ENCODE measurements at places on chromosomes 13 and 19. TPM values are rescaled to one million over a fixed set of nuclear protein-coding genes. Genes with fewer than 3 reads are reported as not detected.

Gene ATF5
- 13.8 TPM for total RNA-seq

Gene C19orf81
- total RNA-seq: 5.2 TPM

Gene CCL25
- not detected for total RNA-seq

DNA sequence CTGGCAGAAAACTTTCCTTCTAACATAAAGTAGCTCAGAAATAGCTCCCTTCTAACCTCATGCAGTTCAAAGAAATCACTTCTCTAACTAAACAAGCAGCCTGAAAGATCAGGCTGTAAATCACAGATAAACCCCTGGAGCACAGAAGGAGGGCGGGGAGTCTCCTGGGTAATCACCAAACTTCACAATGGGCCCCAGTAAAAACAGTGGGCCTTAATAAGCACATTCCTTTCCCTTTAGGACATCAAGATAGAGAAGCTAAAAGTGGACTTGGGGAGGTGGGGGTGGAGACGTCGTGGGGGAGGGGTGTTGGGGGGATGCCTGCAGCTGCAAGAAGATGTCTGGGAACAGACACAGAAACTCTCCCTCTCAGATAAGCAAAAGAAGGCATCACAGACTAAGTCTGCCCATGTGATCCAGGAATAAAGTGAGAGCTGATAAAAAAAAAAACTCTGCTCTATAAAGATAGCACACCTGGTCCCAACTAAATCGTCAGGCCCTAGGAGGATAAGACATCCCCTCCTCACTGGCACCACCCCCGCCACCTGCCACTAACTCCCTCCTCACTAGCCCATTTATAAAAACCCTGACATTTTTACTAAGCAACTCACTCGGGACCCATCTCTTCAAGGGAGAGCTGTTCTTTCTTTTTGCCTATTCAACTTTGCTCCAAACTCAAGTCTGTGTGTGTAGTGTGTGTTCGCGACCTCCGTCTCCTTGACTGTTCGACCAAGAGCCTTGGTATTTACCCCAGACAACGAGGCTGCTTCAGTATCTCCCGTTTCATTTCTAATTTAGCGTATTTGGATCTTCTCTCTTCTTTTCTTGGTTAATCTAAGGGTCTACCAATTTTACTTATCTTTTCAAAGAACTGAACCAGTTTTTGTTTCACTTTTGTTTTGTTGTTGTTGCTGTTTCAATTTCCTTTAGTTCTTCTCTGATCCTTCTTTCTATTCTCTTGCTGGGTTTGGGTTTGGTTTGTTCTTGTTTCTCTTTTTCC is 31.7 kb downstream of the DNAJC15 start:
- no peaks in the 10 kb centered on the region for H3K36me3 ChIP-seq
- no peak for DNase-seq
- H3K27ac ChIP-seq: peak overlapping the region; percentile 87
- peak overlapping the region; percentile 53 for H3K4me3 ChIP-seq

GRCh38 chr13:101416181-101417042 is at the start of gene NALCN:
TSS of gene NALCN (minus strand) at chr13:101416508. CDS start at chr13:101399126, 17,382 bp downstream.
- DNase-seq: peak; percentile 41
- peak within 1 kb of the TSS; percentile 55 for H3K4me3 ChIP-seq
- H3K36me3 ChIP-seq: no peaks in the 10 kb centered on the region
- H3K27me3 ChIP-seq: peaks cover 20% of the 10 kb centered on the region

GRCh38 chr19:10760273-10760944 is 42.5 kb downstream of the DNM2 start:
- no peak for DNase-seq
- peaks cover 42% of the 10 kb centered on the region for H3K36me3 ChIP-seq
- no peak overlapping the region for H3K4me3 ChIP-seq
- peak overlapping the region; percentile 2 for H3K27ac ChIP-seq
- H3K27me3 ChIP-seq: no peaks in the 10 kb centered on the region
- H3K4me1 ChIP-seq: peaks cover 90% of the 10 kb centered on the region

DNA sequence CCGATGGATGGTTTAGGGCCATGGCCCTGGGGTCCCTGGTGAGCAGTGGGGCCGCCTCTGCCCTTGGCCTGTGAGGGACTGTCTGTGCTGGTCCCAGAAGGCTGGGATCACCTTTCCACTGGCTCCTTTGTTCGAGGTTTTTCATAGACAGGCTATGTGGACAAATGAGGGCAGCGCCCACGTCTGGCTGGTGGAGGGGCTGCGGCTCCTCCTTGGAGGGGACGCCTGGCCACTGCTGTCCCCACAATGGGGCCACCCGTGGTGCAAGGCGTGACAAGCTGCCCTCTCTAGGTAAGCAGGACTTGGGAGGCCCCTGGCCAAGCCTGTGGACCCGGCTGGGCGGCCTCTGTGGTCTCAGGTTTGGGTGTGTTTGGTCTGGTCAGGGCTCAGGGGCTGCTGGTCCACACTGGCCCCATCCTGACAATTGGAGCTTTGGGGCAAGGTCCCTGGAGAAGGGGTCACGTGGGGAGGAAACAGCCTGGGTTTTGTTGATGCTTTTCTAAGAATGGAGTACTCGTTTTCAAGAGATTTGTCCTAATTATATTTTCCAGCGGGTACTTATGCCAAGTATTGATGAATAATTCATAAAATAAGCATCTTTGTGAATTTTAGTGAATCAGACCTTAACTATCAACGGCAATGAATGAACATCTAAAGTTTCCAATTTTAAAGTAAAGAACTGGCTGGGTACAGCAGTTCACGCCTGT is 33.3 kb downstream of the MCF2L start:
- DNase-seq: no peak
- H3K36me3 ChIP-seq: no peaks in the 10 kb centered on the region
- H3K27ac ChIP-seq: no peak overlapping the region
- peak overlapping the region; percentile 44 for H3K4me3 ChIP-seq
- peaks cover 19% of the 10 kb centered on the region for H3K4me1 ChIP-seq

- H3K36me3 ChIP-seq: no peaks in the 10 kb centered on the region
- H3K4me3 ChIP-seq: no peak overlapping the region
- no peaks in the 10 kb centered on the region for H3K27me3 ChIP-seq
These were observed 23.1 kb upstream of the COG3 start for GRCh38 chr13:45441633-45442032.

GRCh38 chr19:45296355-45296754 is 26.3 kb downstream of the CKM start:
- no peaks in the 10 kb centered on the region for H3K4me1 ChIP-seq
- no peak for DNase-seq
- H3K27me3 ChIP-seq: no peaks in the 10 kb centered on the region
- H3K4me3 ChIP-seq: no peak overlapping the region
- no peak overlapping the region for H3K27ac ChIP-seq
- peaks cover 58% of the 10 kb centered on the region for H3K36me3 ChIP-seq

All from lower lobe of right lung (tissue), 2 donors.